ENCODE measurements at places on chromosomes 2 and 18.

- no peak for DNase-seq
Observed at GRCh38 chr2:218125095-218125494, 733 bp upstream of the CXCR2 start.

DNA sequence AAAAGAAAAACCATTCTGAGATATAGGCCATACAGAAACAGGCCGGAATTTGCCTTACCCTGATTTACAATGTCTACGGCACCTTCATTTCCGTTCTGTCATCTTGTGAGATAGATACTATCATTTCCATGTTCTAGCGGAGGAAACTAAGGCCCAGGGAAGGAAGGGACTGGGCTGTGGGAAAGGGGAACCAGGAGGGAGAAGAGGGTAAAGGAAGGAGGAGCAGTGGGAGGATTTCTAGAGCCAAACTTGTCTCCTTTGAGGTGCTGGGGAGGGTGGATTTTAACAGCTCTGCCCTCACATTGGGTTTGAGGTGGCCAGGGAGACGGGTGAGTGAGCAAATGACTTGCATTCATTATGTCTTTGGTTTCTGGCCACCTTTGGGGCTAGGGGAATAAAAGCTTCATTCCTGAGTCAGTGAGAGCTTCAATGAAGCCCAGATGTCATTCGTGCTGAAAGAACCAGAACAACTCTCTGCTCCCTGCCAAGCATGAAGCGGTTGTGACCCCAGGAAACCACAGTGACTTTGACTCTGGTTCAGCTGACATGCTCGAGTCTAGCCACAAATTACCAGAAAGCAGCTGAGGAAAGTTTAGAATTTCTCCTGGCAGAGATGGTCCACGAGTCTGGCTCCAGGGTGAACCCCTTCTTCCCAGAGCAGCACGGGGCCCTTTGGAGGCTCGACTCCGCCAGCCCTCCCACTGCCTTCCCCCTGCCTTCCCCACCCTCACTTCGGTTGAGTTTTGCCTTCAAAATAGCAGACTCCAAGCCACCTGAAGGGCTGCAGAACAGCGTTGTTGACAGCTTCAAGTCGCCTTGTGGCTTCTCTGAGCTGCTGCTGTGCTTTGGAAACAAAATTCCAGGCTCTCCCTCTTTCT lies 3.8 kb downstream of the ACTG2 start:
- DNase-seq: no peak

GRCh38 chr2:58709687-58710354 lies 468.7 kb upstream of the FANCL start:
- DNase-seq: no peak

- DNase-seq: no peak
Observed at GRCh38 chr18:76441002-76441667, 53.9 kb downstream of the ZNF516 start.

GRCh38 chr18:49365346-49365745 lies 95.1 kb downstream of the DYM start:
- no peak for DNase-seq

DNA sequence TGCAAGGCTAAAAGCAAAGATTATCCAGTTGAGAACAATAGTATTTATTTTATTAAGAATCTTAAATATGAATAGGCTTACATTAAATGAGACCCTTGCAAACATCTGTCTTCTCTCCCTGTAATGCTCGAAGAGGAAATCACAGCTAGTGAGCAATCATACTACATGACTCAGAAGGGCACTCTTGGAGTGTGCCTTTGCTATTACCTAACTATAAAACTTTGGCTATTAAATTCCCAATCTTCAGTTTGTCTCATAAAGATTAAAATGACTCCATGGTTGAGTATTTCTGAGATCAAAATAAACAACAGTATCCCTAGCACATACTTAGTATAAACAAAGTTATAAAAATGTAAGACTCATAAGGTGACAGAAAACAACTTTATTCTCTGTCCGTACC lies 296.9 kb downstream of the KCNJ3 start:
- no peak for DNase-seq

GRCh38 chr2:231191896-231192872 lies 6.2 kb upstream of the ARMC9 start:
- no peak for DNase-seq

DNA sequence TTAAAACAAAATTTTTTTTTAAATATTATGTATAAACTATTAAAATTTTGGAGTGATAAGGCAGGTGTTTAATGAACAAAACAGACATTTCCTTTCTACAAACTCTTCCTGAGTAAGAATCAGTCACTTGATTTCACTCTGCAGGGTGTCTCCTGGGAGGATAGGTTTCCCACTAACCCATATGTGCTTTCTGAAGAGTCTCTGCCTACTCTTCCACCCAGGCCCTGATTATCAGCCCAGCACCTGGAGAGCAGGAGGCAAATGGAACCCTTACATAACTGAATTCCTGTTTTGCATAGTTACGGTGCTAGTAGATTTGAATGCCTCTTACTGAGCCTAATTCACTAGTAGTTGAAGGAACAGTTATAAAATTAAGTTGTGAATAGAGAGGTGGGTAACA lies 1718.6 kb downstream of the SUCLG1 start:
- no peak for DNase-seq

- DNase-seq: no peak
Observed at GRCh38 chr18:67553437-67553836, 36.9 kb upstream of the DSEL start.

DNA sequence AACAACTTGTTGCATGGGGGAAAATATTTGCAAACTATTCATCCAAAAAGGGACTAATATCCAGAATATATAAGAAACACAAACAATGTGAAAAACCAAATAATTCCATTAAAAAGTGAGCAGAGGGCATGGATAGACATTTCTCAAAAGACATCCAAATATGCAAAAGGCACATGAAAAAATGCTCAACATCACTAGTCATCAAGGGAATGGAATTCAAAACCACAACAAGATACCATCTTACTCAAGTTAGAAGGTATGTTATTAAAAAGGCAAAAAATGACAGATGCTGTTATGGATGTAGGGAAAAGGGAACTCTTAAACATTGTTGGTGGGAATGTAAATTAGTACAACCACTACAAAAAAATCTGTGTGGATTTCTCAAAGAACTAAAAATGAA lies 396.5 kb downstream of the CCDC85A start:
- DNase-seq: no peak

GRCh38 chr18:2680216-2680792 lies 24.8 kb downstream of the SMCHD1 start:
- DNase-seq: no peak

GRCh38 chr18:31451625-31452024 lies 4.1 kb downstream of the DSG3 start:
- DNase-seq: no peak

- no peak for DNase-seq
Observed at GRCh38 chr2:171247741-171248662, 87.3 kb upstream of the TLK1 start.

Measured in activated CD4-positive, CD25-positive, alpha-beta regulatory T cell (primary cell).